Transverse colon (tissue), 4 donors: ENCODE measurements at places on chromosomes 4 and X. TPM values are rescaled to one million over a fixed set of nuclear protein-coding genes. Genes with fewer than 3 reads are reported as not detected.

DNA sequence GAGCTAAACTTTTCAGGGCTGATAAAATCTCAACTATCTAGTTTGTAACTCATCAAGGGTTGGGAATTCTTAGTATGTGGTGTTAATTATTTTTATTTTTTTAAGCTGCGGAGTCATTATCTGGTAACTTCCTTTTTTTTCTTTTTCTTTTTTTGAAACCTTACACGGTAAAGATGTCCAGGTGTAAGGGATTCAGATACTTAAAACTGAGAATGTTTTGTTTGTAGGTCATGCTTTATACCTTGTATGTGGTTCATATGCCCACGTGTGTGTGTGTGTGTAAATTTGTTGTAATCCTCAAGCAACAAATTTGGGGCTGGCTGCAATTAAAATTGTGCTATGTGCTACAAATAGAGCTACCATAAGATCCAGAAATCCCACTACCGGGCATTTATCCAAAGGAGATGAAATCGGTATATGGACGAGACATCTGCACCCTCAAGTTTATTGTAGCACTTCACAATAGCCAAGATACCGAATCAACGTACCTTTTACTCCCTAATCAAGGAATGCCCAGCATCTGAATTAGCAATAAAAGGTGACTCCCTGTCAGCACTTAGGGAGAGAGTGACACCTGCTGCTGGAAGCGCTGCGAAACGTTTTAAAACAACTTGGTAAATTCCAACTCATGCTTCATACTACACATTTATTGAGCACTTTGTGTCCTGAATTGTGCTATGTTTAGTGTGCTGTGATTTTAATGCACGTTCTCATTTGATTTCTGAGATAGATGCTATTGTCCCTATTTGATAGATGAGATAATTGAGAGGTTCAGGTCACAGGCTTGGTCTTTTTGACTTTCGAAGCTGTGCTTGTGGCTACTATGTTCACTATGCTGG lies 16.1 kb downstream of the MSMO1 start:
- no peak for DNase-seq

DNA sequence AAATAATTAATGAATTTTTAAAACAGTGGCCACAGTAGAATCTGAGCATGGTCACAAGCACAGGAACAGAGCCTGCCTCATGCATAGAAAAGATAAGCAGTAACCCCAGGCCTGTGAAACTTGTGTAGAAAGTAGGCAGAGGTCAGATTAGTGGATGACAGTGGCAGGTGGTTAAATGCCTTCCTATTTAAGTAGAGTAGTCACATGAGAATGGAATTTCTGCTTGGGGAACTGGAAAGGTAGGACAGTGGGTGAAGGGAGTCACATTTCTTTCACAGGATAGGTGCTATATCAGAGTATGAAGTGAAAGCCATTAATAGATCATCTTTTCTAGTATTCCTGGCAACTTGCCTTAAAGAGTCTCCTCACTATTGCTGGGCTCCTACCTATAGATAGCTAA lies 34.9 kb upstream of the ASB12 start:
- no peak for DNase-seq

GRCh38 chr4:7199129-7199725 lies 6.9 kb downstream of the SORCS2 start:
- no peak for DNase-seq

DNA sequence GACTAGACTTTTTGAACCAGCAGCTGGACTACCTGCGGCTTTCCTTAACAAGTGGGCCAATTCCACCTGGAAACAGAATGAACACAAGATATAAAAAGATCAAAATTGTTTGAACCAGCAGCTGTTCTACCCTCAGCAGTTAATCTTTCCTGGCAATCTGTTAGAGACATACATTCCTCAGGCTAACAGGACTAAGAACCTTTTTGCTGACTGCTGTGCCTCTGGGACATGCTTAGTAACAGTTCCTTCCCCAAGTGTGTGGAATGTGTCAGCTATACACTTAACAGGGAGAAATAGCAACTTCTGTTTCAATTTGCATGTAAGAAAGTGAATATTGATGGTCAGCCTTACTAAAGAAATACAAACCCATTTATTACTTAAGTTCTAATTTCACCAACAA lies 554.4 kb downstream of the ARAP2 start:
- no peak for DNase-seq

DNA sequence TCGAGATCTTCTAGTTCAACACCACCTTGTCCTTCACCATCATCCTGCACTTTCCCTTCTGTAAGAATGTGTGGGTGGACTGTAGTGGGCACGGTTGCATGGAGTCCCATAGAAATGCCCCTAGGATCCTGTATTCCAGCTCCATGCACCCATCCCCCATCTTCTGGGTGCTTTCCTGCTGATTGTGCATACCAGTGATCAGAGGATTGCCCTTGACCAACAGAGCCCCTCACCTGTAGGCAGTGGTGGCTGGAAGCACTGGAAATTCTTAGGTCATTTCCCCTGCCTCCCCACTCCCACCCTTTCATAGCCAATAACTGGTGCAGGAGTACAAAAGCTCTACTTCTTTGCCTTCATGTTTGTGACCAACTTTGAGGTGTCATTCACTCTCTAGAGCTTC lies 213.4 kb upstream of the ARSJ start:
- no peak for DNase-seq

- DNase-seq, result no peak
Measured at GRCh38 chrX:153970357-153971123, 1.1 kb downstream of the HCFC1 start.

GRCh38 chr4:85910985-85911384 lies 436.0 kb downstream of the ARHGAP24 start:
- DNase-seq, result no peak

AFM gene
- total RNA-seq, result not detected

DMRTC1 gene
- not detected for total RNA-seq

XAGE2 gene
- not detected for total RNA-seq
